ENCODE measurements at places on chromosomes 5 and 9.

GRCh38 chr9:37800631-37801286 is at the start of gene DCAF10:
Gene DCAF10, plus strand, starts transcription at chr9:37800797. Its CDS starts 70 bp downstream, at chr9:37800867.
- peak; percentile 83 for DNase-seq

GRCh38 chr5:139734539-139734916 is 61.1 kb upstream of the PSD2 start:
- DNase-seq: no peak

GRCh38 chr5:17769277-17769676 is 135.0 kb downstream of the TAF11L14 start:
- no peak for DNase-seq

GRCh38 chr5:173234129-173234790 is 746 bp downstream of the NKX2-5 start:
- no peak for DNase-seq

GRCh38 chr9:133505901-133506652 is 18.7 kb downstream of the MYMK start:
- DNase-seq: no peak

GRCh38 chr5:87347272-87347671 is 65.5 kb downstream of the CCNH start:
- DNase-seq: no peak

DNA sequence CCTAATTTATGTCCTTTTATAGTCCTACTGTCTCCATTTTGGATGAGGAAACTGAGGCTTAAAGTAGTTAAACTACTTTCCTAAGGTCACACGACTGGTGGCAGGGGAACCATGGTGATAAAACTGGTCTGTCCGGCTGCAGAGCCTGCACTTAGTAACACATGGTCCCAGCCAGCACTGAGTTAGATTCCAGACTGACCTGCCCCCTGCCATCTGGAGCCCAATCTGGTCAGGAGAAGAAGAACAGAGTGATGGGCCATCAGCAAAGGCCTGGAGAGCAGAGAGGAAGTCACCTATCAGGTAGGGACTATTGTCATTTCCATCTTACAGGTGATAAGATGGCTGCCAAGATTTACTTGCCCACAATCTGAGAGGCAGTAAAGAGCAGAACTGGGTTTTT is 86.6 kb upstream of the SLC25A48 start:
- no peak for DNase-seq

GRCh38 chr5:64149857-64150521 is 15.7 kb upstream of the RNF180 start:
- DNase-seq: no peak

DNA sequence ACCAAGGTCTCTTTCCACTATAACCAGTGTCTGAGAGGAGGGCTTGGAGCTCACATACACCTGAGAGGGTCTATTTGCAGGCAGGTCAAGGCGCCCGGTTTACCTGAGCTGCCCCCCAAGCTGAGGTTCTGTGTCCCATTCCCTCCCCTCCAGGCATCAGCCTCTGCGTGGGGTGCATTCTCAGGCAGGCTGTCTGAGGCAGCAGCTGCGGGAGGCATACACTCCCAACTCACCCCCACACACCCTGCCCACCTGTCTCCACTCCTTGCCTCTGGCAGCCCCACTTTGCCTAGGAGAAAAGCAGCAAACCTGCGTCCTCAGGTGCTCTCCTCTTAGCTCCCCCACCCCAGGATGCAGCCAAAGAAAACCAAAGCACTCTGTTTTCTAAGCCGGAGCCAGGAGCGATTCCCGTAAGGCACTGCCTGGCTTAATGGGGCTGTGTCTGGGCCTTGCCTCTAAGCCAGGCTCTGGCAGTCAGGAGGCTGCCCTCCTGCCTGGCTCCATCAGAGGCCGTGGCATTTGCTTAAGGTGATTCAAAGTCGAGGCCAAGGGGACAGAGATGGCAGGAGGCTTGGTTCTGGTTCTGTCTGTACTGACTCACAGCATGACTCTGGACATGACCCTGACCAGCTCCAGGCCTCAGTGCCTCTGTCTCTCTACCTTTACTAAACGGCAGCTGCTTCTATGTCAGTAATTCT is 139.2 kb upstream of the TRIM32 start:
- DNase-seq: no peak

DNA sequence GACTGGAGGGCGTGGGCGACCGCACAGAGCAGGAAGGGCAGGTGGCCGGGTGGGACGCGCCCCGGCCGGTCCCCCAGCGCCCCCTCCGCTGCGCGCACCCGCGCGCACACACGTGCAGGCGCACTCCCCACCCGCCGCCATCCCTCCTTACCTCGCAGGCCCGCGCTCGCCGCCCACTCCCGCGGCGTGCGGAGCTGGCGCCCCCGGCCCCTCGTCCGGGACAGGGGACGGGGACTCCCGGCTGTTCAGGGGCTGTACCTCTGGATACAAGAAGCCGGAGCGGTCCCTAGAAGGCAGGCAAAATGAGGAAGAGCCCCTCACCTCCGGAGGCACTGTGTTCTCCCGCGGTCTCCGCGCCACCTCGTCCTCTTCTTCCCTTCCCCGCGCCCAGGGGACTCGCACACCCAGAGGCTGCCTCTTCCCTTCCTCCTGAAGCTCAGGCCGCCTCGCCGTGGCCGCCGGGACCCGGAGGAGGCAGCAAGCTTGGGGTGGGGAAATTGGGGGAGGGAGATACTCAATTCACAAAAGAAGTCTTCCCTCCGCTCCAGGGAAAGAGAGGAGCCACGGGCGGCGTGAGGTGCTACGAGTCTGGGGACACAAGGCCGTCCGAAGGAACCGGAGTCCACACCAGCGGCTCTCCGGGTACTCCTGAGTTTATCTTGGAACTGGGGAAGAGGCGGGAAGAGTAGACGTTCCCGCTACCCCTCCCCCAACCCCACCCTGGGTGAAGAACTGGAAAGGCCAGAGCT is 1.4 kb upstream of the GABRB2 start:
- DNase-seq: peak; percentile 18

GRCh38 chr9:132030626-132031325 is 48.9 kb downstream of the MED27 start:
- DNase-seq: no peak

DNA sequence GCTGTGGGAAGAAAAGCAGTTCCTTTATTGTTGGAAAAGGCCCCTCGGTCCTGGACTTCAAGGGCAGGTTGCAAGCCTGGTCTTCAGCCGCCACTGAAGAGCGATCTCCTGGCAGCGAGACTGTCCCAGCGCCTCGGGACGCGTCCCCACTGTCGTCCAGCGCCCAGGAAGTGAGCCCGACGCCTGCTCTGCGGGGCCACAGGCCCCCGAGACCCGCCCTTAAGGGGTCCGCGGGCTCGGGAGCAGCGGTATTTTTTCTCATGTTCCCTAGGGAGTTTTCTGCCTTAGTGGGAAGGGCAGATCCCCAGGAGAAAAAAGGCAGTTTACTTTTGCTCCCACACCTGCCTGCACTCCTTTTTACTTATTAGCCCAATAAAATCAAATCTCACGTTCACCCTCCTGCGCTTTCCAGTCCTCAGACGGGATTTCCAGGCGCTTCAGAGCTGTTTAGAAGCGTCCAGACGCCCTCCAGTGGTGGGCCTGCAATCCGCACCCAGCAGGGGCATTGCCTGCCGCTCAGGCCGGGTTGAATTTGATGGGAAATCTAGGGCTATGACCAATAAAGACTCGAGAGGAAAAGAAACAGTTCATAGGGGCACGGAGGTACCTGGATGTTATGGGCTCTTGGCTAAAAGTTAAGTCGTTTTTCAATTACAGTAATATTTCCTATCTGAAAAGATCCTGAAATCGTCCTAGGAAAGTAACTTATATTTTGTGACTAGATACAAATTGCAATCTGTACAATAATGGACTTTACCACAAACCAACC is 2.8 kb upstream of the EFNA5 start:
- DNase-seq: peak; percentile 97

DNA sequence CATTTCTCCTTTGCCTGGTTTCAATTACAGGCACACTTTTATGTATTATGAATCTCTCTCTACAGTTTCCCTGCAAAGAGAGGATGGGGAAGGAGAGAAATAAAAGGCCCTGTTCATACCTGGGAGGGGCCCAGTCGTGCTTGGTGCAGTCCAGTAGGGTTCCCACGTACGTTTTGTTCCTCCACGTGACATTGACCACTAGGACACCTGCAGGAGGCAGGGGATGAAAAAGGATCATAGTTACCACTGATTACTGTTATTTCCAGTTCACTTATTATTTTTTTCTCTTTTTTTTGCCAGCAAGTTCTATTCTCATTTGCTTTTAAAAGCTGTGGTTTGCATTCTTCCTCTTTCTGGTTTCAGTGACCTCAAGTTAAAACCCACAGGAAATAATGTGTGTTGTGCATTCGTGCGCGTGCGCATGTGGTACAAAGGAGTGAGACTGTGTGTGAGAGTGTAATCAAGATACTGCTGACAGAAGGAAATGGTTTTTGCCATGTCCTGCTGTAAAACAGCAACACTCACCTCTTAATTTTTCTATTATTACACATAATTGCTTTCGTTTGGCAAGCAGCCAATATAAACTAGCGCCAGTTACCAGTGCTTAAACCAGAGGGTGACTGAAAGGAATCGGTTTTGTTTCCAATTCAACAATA is 96.8 kb downstream of the ZNF608 start:
- DNase-seq: peak; percentile 75

GRCh38 chr5:150627731-150628545 is 12.5 kb upstream of the SYNPO start:
- DNase-seq: no peak

GRCh38 chr9:135797507-135798262 is 95.7 kb downstream of the KCNT1 start:
- DNase-seq: peak; percentile 52

GRCh38 chr5:138573949-138574670 is 1.1 kb downstream of the HSPA9 start:
- DNase-seq: no peak

GRCh38 chr5:158619083-158619788 is 480.5 kb downstream of the EBF1 start:
- DNase-seq: no peak

- no peak for DNase-seq
These were observed 184.9 kb upstream of the NFIB start for GRCh38 chr9:14498824-14499223.

- no peak for DNase-seq
These were observed 69.3 kb downstream of the AMBP start for GRCh38 chr9:114008667-114009410.

DNA sequence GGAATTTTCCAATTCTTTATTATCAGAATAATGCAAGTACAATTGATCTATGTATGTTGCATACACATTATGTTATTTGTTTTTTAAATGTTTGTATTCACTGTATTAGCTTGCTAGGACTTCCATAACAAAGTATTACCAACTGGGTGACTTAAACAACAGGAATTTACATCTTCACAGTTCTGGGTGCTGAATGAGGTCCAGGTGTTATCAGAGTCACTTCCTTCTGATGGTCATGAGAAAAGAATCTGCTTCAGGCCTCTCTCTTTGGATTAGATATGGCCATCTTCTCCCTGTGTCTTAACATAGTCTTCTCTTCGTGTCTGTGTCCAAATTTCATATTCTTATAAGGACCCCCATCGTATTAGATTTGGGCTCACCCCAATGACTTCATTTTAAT is 229.1 kb upstream of the TRPC7 start:
- no peak for DNase-seq

DNA sequence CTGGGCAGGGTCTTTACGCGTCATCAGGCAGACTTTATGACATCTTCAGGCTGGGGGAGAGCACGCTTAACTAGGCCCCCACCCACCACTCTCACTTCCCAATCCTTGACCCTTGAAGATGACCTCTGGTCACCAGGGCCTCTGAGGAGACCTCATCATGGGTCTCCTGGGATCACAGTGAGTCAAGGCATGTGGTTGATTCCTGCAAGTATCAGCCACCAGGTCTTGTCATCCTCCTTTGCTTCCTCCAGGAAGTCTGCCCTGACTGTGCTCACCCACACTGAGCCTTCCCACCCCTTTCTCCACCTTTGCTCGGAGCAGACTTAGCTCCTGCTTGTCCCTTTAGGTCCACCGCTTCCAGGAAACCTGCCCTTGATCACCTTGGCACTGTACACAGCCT is 17.3 kb downstream of the ODF2 start:
- DNase-seq: no peak

DNA sequence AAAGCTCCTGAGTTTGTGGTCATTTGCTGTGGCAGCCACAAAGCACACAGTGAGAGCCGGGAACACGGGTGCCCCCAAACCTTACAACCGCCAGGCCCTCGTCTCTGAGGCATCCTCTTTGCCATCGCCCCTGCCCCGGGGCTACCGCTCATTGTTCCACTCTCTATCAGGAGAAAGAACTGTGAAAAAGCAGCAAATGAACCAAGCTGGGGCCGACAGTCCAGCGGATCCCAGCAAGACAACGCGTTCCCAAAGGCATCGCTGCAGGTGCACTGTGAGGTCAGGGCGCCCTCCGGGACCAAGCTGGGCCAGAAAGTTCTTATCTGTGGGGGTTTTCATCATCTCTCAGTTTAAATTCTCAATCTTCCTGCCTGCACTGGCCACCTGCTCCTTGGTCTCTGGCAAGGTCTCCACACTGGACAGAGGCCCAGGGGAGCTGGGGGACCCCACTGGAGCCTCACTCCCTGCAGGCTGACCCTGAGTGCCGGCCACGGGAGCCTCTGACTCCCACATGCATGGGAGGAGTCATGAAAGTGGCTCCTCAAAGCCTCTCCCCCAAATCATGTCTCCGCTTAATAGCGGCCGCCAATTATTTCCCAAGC is 32.1 kb downstream of the VAV2 start:
- DNase-seq: no peak

Measured in Calu3 (cell line).